ENCODE measurements at places on chromosomes 6 and 20.

GRCh38 chr6:118645395-118645794 lies 6.0 kb downstream of the CEP85L start:
- DNase-seq: no peak

DNA sequence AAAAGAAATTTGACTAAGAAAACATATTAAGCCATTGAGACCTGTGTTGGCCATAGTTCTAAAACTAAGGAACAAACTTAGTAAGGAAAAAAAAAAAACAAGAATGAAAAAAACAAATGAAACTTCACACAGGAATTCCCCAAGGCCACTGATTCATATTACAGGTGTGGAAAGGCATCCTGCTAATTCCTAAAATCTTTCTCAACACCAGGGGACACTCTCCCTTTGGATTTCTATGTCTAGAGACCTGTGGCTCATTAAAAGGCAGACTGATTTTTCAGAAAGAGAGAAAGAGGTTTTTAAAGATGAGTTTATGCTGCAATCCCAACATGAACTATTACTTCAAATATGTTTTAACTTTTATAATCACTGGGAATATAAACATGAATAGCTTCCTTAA lies at the start of gene OR12D1:
Gene OR12D1 (plus strand): TSS at position 341 of the 400 bp plus-strand sequence.
- DNase-seq: no peak

GRCh38 chr20:26216025-26216424 lies 519.4 kb upstream of the ZNF337 start:
- no peak for DNase-seq

DNA sequence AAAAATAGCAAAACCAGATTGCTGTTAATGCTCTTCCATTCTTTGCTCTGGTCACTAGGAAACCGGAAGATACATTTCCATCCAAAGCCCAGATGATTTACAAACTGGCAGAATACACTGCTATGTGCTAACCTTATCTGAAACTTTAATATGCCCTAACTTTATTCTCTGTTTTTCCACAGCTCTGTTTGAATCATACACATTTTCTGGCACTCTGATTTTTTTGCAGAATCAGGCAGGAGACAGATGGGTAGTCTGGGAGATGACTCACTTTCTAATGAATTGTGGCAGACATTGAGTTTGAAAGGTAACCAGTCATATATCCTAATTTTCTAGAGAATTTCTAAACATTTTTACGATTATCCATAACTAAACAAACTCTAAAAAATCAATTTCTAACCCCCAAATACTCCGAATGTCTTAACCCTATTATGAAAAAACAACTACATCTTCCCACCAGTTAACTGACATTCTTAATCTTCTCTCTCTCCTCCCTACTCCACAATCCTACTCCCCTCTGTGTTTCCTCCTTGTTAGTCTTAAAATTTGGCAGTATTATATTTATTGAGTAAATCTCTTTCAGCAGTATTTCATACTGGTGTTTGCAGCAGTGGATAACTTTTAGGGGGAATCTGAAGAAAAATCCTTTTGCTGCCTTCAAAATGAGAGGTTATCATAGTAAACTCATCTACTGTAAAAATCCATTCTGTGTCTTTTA lies 63.5 kb downstream of the MAN1A1 start:
- no peak for DNase-seq

GRCh38 chr6:14791526-14791925 lies 454.3 kb upstream of the JARID2 start:
- no peak for DNase-seq

GRCh38 chr6:78868116-78868515 lies 765 bp downstream of the IRAK1BP1 start:
- DNase-seq: no peak

All from stimulated activated CD8-positive, alpha-beta memory T cell treated with anti-CD3 and anti-CD28 coated beads, Interleukin-2, amount 100 ng/mL, for 48 hours (primary cell).